ENCODE measurements at places on chromosomes 7 and 10.

GRCh38 chr7:2834748-2835441, 9.2 kb downstream of the GNA12 start:
- no peak for DNase-seq

DNA sequence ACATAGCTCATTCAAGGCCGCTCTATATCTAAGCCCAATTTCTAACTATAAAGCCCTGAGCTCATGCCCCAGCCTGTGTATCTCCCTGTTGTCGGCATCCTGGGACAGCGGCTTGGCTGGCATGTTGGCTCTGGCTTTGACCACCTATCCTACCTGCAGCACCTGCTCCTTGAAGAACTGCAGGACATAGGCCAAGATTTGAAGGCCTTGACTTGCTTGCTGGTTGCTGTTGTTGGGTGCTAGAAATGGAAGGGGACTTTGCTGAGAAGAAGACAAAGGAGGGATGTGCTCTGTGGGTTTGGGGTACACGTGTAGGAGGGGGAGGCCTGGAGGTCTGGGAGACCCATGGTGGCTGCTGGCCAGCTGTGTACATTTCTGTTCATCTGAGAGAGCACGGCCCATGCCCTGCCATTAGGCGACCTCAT, 11.1 kb downstream of the PNLIPRP2 start:
- DNase-seq = no peak

DNA sequence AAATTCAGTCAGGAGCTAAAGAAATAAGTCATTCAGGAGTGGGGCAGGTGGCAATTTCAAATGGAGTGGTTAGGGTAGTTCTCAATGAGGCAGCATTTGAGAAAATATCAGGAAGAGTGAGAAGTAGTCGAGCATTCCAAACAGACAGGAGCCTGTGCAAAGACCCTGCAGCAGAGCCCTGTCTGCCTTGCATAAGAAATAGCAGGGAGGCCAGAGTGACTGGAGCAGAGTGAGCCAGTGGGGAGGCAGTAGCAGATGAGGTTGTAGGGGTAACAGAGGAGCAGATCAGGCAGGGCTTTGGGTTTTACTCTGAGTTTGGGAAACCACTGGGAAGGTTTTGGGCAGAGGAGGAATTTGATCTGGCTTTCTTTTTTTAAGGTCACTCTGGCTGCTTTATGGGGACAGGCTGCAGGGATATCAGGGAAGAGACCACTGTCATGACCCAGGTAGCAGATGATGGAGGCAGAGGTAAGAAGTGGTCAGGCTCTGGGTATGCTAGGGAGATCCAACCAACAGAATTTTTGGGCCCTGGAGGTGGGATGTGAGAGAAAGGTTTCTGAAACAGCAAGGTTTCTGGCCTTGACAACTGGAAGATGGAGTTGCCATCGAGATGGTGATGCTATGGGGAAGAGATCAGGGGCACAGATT, 1.3 kb upstream of the BLVRA start:
- DNase-seq = no peak

GRCh38 chr7:47132471-47132870, 449.4 kb downstream of the TNS3 start:
- no peak for DNase-seq

GRCh38 chr7:12731214-12731656, 43.8 kb downstream of the ARL4A start:
- peak; percentile 31 for DNase-seq
